ENCODE measurements at places on chromosomes 16 and 17.

- DNase-seq, result no peak
Observed at GRCh38 chr16:8346294-8346693, 244.0 kb downstream of the TMEM114 start.

DNA sequence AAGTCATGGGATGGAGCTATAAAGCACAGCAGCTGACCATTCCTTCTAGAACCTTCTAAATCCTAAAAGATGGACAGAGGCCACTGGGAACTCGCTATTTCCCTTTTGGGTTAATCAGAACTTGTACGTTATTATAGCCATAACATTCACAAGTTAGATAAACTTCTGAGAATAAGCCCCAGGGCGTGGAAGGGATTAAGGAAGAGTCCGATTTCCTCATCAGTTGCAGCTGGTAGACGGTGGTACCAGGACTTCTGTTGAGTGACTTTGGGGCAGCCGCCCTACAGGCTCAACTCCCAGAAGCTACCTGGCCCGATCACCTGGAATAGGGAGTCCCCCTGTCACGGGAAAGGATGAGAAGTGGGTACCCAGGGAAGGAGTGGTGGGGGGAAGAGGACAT lies 370.1 kb upstream of the ZFHX3 start:
- no peak for DNase-seq

GRCh38 chr16:51876934-51877333 lies 670.0 kb downstream of the TOX3 start:
- DNase-seq, result no peak

- DNase-seq, result no peak
Observed at GRCh38 chr17:82230609-82231311, 1.9 kb downstream of the SLC16A3 start.

- no peak for DNase-seq
Observed at GRCh38 chr16:85441189-85441889, 171.8 kb upstream of the GSE1 start.

GRCh38 chr16:50154420-50154950 lies 1.4 kb downstream of the TENT4B start:
- DNase-seq, result no peak

DNA sequence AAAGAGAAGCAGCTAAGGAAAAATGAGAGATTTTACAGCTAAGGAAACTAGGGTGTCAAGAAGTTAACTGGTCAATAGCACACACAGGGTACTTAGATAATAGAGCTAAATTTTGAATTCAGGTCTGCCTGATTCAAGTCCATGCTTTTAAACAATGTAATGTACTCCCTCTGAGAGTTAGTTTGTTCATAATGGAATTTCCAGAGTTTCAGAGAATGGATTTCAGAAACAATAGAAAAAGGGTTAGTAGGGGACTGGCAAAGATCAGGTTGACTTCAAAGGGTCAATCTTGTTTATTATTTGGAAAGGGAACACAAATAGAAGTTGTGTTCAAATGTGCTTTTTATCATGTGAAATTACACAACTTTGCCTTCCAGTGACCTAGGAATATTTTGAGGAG lies 17.9 kb downstream of the NSRP1 start:
- DNase-seq, result no peak

GRCh38 chr16:12539185-12539929 lies 264.3 kb downstream of the CPPED1 start:
- DNase-seq, result no peak
